ENCODE measurements at places on chromosomes 1 and 21.

GRCh38 chr1:209155546-209155945, 428.0 kb upstream of the CAMK1G start:
- no peak for DNase-seq

DNA sequence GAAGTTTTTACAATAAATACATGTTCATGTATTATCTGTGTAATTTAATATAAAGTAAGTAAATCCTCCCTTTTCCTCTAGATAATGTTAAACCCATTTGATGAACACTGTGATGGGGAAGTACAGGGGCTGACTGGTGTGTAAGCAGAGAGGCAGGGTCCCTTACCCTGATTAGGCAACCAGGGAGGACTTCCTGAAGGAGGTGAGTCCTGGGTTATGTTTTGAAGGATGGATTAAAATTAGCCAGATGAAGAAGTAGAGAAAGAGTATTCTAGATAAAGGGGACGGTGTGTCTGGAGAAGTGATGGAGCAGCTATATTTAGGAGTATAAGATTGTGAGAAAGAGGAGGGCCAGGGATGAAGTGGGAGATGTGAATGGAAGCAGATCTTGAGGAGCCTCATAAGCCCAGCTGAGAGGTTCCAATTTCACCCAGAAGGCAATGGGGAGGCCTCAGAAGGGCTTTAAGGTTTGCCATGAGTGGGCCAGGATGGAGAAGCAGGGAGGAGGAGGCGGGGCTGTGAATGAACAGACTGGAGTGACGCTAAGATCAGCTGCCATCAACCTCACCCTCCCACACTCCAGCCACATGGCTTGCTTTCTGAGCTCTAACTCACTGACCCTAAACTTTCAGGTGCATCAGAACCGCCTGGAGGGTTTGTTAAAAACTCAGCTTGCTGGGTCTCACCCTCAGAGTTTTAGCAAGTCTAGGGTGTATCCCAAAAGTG, 30.9 kb upstream of the ID3 start:
- DNase-seq: no peak

DNA sequence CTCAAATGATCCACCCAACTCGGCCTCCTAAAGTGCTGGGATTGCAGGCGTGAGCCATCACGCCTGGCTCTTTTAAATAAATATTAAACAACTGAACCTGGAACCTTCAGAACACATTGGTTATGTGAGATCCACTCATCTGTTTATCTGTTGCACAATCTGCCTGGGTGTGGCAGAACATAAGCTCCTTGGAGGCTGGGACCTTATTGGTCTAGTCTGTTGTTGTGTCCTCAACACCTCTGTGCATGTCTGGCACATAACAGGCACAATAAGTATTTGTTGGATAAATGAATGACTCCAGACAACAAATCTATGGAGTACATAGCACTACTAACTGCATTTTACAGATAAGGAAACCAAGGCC, 4.1 kb upstream of the NBL1 start:
- no peak for DNase-seq

DNA sequence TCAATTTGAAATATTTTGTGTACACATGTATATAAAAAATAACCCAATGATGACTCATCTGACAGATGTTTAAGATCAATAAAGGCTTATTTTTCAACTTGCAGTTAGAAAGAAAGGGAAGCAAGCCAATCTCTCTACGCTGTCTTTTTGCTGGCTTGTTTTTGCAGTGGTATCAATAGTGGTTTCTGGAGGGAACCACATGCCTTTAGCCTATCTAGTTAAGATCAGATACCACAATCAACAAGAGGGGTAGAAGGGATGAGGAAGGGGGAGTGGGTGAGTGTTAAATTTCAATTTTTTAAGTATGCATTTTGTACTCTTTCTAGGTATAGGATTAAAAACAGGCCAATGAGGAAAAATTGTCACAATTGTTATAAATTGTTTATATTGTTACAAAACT, 276.2 kb downstream of the KCNH1 start:
- DNase-seq: no peak

- peak; percentile 59 for DNase-seq
These were observed 15.8 kb upstream of the S100A11 start for GRCh38 chr1:152052606-152053005.

- DNase-seq: no peak
These were observed 59.0 kb downstream of the SUSD4 start for GRCh38 chr1:223304931-223305330.

All from AML-193 (cell line).